AG09319 (cell line): ENCODE measurements at places on chromosomes 12 and 14.
A peak's percentile ranks its signal among the peaks of the same experiment; 100 is the strongest.

DNA sequence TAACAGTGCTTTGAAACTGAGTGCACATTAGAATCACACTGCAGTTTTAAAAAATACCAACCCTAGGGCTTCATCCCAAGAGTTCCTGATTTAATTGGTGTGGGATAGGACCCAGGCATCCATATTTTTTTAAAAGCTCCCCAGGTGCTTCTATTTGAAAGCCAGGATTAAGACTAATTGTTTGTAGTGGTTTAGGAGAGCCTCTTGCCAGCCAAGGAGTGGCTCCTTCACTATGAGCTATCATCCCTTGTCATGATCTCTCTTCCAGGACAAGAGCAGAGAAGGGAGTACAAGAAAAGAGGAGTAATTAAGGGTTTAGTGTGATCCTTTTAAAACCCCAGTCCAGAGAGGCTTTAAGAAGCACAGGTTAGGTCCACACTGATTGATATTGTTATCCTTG is 178.0 kb downstream of the CAND1 start:
- no peak for DNase-seq

DNA sequence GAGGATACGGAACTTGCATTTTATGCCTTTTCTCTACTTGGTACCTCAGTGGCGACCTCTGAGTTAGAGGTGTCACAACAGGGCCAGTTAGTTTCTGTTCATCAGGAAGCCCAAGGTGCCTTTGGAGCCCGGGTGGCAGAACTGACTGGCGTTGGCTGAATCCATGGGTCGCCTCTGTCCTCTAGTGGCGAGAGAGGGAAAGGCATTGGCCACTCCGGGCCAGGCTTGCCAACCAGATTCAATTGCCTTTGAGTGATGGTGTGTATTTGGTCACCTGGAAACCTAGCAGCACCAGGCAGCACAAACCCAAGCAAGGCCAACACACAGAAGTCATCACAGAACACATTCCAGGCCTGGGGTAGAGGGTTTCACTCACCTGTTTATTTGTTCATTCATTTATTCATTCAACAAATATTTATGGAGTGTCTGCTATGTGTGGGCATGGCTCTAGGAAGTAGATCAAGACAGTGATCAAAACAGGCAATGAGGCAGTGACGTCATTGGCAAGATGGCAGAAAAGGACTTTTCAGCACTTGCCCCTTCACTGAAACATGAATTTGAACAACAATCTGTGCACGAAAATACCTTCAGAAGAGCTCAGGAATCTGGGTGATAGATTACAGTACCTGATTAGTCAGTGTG is 40.5 kb upstream of the KCNA5 start:
- DNase-seq, result no peak

DNA sequence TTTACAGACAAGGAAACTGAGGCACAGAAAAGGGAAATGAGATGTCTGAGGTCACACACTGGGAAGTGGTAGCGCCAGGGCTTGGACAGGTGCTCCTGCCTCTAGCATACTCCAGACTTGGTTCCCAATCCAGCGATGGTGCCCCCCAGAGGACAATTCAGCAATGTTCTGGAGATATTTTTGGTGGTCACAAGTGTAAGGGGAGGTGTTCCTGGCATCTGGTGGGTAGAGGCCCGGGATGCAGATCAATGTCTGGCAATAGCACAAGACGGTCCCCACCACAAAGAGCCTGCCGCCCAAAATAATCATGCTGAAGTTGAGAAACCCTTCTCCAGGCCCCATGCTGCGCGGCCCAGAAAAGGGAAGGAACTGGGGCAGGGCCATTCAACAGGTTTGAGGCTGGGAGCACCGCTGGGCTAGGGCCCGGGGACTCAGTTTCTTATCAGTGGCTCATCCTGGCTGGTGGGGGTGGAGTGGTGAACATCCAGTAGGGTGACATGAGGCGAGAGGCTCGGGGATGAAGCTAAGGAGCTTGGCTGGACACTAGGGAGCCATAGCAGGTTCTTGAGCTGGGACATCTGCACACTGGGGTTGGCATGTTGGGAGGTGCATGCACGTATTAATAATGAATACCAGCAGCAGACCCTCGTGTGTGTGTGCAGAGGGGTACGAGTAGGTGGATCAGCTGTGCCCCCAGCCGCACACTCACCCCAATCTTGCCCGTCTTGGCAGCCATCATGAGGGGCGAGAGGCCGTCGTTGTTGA is 35.1 kb downstream of the TRPV4 start:
- no peak for DNase-seq

DNA sequence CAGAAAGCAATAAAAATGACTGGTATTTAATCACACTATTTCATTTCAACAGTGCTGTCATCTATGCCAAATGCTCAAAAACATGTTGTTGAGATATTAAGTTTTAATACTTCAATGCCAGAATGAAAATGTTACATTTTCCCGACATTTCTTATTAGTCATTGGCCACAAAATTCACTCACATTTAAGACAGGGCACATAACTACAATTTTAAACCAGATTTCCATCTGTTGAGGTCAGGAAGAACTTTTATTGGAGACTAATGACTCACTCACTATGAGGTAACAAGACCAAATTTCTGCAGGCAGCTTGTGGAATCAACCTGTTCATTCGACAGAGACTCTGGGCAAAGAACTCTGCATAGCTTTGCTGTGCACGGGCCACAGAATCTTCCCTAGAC is 36.8 kb downstream of the PPTC7 start:
- DNase-seq, result peak; percentile 54

DNA sequence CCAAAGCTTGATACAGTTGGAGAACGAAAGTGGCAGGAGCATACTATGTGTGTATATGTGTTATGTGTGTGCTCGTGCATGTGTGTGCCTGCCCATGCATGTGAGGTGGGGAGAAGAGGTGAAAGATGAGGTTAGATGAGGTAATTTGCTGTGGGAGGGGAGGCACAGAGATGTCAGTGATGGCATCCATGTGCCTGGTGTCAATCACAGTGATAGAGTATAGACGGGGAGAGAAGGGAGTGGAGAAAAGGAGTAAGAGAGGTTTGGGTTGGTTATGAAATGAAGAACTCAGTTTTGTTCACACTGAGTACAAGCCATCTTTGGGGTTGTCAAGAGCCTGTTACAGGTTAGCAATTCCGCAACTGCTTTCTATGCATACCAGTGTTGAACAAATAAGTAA is 14.6 kb upstream of the NYNRIN start:
- no peak for DNase-seq

DNA sequence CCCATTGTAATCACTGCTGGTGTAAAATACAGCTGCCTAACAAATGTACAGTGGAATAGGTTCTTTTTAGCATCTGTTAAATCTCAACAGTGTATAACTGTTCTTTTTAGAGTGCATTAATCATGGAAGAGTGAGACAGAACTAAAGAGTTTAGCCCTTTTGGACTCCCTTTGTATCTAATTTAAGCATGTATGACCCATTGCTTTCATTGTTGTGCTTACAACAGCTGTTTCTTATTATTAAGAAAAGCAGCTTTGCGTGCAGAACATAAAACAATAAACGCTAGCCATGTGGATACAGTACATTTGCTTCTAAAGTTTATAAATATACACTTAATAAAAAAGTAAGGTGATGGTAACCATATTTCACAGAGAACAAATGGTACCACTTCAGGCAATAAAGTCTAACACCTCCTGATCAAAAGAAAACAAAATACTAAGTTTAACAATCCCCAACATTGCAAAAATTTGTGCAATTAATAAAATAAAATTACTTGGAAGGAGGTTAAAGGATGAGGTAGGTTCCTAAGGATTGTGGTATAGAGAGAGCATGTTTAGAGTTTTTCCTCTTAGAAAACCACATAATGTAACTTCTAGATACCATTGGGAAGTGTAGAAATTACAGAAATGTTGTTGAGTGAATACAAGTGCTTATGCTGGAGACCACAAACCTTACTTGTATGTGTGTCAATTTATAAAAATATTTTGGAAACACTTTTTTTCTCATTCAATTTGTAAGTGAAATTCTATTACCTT is 448.7 kb downstream of the SLC6A15 start:
- DNase-seq, result peak; percentile 32

DNA sequence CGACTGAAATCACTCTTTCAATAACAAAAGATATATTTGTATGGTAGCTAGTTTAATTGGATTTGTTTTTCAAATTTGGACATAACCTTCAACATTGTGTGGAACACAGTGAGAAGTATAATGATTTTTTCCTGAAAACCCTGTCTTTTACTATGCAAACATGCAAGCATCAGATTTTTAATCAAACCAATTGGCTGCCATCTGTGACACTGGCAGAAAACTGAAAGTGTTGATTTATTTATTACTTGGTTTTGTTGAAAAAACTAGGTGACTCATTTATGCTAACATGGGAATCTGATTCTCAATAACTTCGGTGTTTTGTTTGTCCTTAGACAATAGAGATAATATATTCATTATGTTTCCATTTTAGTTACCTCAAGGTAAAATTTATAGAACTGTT is 82.0 kb downstream of the NTS start:
- DNase-seq, result no peak

DNA sequence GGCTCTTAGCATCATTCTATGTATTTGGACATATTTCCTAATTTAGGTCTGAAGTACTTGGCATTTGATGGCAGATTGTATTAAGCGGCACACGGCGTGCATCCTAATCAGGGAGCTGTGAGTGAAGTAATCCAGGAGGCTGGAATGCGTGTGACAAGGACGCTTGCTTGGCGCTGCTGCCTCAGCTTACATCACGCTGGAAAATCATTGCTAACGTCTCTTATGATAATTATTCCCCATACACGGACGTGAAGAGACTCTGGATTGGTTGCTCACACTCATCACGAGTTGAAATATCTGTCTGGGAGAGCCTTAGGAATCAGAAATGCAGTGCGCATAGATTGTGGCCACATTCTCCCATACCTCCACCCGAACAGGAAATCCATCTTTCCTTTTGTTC is 85.3 kb downstream of the FBXW8 start:
- DNase-seq, result no peak

DNA sequence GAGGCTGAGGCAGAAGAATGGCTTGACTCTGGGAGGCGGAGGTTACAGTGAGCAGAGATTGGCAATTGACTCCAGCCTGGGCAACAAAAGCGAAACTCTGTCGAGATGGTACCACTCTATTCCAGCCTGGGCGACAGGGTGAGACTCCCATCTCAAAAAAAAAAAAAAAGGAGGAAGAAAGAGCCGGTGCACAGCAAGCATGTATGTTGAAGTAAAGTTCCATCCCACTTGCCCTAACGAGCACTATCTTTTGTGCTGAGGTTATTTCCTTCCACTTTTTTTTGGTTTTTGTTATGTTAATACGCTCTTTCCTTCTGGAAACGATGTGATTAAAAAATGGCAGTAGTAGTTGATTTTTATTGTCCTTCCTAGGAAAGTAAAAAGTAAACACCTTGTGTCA is 19.5 kb upstream of the GOLGA5 start:
- no peak for DNase-seq

GRCh38 chr12:123602651-123603195 is 824 bp downstream of the DDX55 start:
- no peak for DNase-seq

GRCh38 chr12:50647479-50647878 is 116.4 kb upstream of the ATF1 start:
- no peak for DNase-seq

- DNase-seq, result no peak
Observed at GRCh38 chr14:62015945-62016344, 253.7 kb downstream of the SNAPC1 start.

DNA sequence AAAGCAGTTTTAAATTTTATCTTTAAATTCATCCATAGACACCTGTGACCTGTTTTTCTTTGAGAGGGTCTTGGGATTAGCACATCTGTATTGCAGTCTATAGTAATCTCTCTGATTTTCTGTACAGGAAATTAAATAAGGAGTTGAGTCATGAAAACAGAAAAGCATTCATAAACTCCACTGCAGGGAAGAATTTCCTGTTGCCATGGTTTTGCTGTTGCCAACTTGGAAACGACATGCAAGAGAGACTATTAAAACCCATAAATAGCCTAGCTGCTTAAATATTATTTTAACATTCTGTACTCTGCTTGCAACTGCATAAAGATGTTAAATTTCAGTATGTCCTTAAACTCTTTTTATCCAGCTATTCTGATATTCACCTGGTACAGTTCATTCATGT is 281.0 kb upstream of the RGS6 start:
- peak; percentile 78 for DNase-seq

GRCh38 chr12:46516238-46516932 is 143.8 kb upstream of the SLC38A2 start:
- no peak for DNase-seq

- DNase-seq, result no peak
Observed at GRCh38 chr12:18567787-18568186, 170.0 kb downstream of the PLCZ1 start.

DNA sequence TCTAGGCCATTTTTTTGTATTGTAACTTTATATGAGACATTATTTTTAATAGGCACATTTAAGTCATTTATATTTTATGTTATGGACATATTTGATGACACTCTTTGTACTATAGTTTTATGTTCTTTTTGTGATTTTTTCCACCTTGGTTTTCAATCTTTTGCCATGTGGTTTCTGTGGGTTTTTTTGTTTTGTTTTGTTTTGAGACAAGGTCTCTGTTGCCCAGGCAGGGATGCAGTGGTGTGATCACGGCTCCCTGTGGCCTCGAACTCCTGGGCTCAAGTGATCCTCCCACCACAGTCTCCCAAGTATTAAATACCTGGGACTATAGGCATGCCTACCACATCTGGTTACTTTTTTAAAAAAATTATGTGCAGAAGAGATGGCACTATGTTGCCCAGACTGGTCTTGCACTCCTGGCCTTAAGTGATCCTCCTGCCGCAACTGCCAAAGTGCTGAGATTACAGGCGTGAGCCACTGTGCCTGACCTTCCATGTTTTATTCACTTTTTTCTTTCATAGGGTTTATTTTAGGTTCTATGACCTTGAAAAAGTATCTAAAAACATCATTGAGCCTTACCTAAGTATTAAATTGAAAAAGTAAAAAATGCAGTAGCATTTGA is 16.3 kb downstream of the MSRB3 start:
- DNase-seq, result no peak

DNA sequence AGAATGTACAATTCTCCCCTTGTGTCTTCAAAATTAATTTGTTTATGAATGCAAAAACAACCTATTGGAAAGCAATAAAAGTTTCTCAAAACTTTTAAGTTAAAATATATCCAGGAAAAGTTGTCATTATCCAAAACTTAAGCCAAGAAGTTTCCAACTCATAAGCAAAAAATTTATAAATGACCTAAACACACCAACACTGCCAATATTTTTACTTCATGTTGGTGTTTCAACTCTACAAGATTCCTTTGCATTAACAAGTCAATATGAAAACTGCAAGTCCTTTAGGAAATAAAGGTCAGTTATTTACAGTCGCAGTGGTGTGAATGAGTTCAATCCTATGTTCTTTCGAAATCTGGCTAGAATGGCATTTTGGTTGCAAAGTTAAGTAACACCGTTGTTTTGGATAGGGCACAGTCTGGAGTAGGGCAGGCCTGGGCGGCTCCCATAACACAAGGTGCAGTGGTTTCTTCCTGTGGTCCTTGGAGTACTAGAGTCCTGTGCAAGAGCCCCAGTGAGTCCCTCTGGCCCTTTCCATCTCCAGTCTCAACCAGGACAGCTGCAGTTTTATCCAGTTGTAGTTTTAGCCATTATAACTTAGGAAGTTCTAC is 151.4 kb downstream of the MED13L start:
- no peak for DNase-seq
